ENCODE measurements at places on chromosomes 1 and 21. TPM values are rescaled to one million over a fixed set of nuclear protein-coding genes. Genes with fewer than 3 reads are reported as not detected.

The XCL1 gene
- 106 TPM for total RNA-seq

The CFAP141 gene
- total RNA-seq: not detected

The RAP1GAP gene
- total RNA-seq: 1.6 TPM

The VWA1 gene
- 0.97 TPM for total RNA-seq

The KCNJ9 gene
- not detected for total RNA-seq

The CHI3L1 gene
- not detected for total RNA-seq

The CCNL2 gene
- total RNA-seq: 86.3 TPM

The BTG3 gene
- 38.8 TPM for total RNA-seq

The CTSS gene
- 38.4 TPM for total RNA-seq

The HLX gene
- total RNA-seq: not detected

The EIF3I gene
- 328 TPM for total RNA-seq

GRCh38 chr1:15026117-15026489, 127.4 kb upstream of the TMEM51 start:
- H3K36me3 ChIP-seq: no peaks in the 10 kb centered on the region
- no peaks in the 10 kb centered on the region for H3K4me1 ChIP-seq
- no peaks in the 10 kb centered on the region for H3K27me3 ChIP-seq
- DNase-seq: no peak

- no peak for DNase-seq
- H3K4me3 ChIP-seq: no peak overlapping the region
- H3K27me3 ChIP-seq: no peaks in the 10 kb centered on the region
Measured at GRCh38 chr1:81920245-81920740, 119.6 kb downstream of the ADGRL2 start.

GRCh38 chr1:175088525-175088951, 20.9 kb downstream of the TNN start:
- no peak for DNase-seq
- H3K27ac ChIP-seq: no peak overlapping the region
- H3K4me1 ChIP-seq: no peaks in the 10 kb centered on the region
- no peak overlapping the region for H3K4me3 ChIP-seq

DNA sequence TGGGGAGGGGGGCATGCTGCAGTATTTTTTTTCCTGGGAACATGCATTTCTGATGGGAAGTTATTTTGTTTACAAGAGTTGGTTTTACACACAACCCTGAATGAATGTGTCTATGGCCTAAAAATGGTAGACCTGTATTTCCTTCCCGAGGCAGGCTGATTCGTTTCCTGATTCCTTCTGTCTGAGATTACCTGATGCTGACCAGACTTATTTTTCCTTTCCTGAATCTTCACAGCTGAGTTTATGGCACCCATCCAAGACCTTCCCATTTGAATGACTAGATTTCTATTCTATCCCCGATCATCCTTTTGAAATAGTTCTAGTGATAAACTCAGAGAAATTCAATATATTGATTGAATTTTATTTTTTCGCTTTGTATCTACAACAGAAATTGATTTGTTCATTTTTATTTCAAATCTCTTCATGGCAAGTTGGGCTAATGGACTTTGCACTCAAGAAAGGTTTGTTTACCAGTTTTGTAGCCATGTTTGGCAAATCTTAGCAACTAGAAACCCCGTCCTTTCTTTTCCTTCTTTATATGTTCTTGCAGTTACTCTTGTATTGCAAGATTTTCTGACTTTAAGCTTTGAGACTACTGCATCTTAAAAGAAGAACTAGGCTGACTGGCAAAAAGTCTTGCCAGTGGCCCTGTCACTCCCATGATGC, 15.9 kb upstream of the PLEKHM2 start:
- H3K27ac ChIP-seq: no peak overlapping the region
- peaks cover 4% of the 10 kb centered on the region for H3K36me3 ChIP-seq
- H3K27me3 ChIP-seq: no peaks in the 10 kb centered on the region
- H3K4me1 ChIP-seq: no peaks in the 10 kb centered on the region
- no peak for DNase-seq

- H3K27ac ChIP-seq: peak overlapping the region; percentile 81
- peaks cover 5% of the 10 kb centered on the region for H3K4me1 ChIP-seq
- DNase-seq: peak; percentile 27
- peak overlapping the region; percentile 88 for H3K4me3 ChIP-seq
Measured at GRCh38 chr1:25874635-25875153, 814 bp downstream of the PAQR7 start.

- no peak for DNase-seq
- no peak overlapping the region for H3K4me3 ChIP-seq
- no peaks in the 10 kb centered on the region for H3K27me3 ChIP-seq
- H3K27ac ChIP-seq: no peak overlapping the region
- peaks cover 32% of the 10 kb centered on the region for H3K36me3 ChIP-seq
Measured at GRCh38 chr1:89923517-89923916, 71.4 kb upstream of the ZNF326 start.

GRCh38 chr1:171084091-171084490, 6.6 kb upstream of the FMO3 start:
- no peak overlapping the region for H3K27ac ChIP-seq
- H3K4me3 ChIP-seq: no peak overlapping the region
- H3K27me3 ChIP-seq: peaks cover 2% of the 10 kb centered on the region
- no peaks in the 10 kb centered on the region for H3K36me3 ChIP-seq

DNA sequence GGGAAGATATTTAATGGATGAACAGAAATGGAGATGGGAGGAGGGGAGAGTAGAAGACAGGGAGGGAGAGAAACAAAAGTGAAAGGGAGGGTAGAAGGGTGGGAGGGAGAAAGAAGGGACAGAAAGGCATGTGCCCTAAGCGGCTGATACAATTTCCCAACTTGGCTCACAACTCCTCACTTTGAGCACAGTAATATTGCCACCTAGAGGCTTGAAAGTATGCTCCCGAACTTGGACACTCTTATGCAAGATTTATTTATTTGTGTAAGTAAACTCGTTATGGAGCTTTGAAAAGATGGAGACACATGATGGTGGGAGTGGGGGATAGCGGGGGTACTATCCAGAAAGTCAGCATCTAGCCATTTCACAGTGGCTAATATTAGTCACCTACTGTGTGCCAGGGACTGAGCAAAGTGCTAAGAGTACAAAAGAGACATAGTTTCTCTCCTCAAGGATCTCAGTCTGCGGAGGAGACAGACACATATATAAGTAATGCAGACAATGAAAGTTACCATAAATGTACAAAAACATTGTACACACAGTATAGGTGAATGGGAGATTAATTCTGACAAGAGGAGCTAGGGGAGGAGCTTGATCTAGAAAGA, 189.7 kb downstream of the SEC16B start:
- no peaks in the 10 kb centered on the region for H3K4me1 ChIP-seq
- H3K4me3 ChIP-seq: no peak overlapping the region
- H3K27me3 ChIP-seq: no peaks in the 10 kb centered on the region
- DNase-seq: no peak

DNA sequence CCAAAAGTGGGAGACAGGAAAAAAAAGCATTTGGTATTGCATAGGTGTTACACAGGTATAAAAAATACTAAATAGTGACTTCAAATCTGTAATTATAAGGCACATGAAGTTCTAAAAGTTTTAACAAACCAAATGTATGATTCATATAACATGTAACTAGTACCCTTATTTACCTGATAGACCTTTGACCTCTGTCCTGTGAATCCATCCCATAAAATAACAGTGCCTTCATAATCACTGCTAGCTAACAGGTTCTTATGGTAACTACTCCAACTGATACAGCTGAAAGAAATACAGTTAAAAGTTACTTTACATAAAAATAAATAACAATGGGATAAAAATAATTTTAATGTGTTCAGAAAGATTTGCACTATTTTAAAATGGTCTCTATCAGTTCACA, 163.5 kb downstream of the COP1 start:
- DNase-seq: no peak
- no peaks in the 10 kb centered on the region for H3K27me3 ChIP-seq
- H3K4me1 ChIP-seq: peaks cover 10% of the 10 kb centered on the region
- H3K36me3 ChIP-seq: peaks cover 27% of the 10 kb centered on the region
- H3K27ac ChIP-seq: no peak overlapping the region

DNA sequence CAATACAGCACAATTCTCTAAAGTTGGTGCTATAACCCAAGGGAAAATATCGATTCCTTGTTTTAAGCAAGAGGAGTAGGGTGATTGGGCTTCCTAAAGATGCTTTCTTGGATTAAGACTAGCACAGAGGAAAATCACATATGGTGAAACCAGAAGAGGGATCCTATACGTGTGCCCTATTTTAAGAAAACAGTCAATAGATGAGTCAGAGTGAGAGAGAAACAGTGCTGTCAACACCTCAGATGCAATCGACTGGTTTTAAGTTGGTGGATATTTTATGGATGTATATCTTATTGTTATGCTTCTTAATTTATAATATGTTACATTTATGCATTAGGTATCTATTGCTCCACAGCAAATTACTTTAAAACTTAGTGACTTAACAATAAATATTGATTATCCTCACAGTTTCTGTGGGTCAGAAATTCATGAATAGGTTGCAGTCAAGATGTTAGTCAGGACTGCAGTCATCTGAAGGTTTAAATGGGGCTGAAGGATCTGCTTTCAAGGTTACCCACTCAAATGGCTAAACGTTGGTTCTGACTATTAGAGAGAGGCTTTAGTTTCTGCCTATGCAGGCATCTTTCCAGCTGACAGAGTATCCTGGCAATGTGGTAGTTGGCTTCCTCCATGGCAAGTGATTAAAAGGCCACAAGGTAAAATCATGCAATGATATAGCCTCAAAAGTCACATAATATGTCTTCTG, 61.6 kb upstream of the DEPDC1 start:
- no peaks in the 10 kb centered on the region for H3K4me1 ChIP-seq
- no peaks in the 10 kb centered on the region for H3K36me3 ChIP-seq
- DNase-seq: no peak
- no peak overlapping the region for H3K4me3 ChIP-seq
- H3K27ac ChIP-seq: no peak overlapping the region

DNA sequence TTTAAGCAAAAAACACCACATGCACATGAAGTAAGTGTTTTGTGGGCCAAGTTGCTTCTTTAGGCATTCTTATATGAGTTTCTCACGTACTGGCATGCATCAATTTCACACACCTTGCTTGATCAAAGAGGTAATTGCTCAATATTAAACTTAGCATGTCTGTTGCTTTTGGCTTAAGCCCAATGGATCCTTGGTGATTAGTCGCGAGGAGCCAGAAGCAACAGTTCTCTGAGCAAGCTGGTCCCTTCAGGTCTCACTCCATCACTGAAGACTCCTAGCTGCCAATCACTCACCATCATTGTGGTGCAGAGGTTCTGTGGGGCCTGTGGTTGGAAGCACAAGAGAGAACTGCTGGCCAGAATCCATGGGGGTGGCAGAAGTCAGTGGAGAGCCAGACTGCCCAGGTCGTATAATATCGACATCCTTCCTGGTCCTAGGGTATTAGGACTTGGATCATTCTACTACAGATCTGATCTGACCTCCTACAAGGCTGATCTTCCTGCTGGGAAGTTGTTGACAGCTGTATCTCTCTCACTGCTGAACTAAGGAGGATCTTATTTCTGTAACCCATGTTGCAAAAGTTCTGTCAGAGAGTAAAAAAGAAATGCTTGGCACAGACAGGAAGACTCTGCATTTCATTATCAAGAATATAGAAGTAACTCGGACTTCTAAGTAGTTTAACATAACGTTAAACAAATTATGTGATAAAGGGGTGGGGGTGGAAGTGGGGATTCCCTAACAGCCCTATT, 140.5 kb downstream of the NTPCR start:
- no peak for DNase-seq
- no peak overlapping the region for H3K27ac ChIP-seq
- peaks cover 3% of the 10 kb centered on the region for H3K4me1 ChIP-seq
- peaks cover 30% of the 10 kb centered on the region for H3K36me3 ChIP-seq
- no peak overlapping the region for H3K4me3 ChIP-seq
- H3K27me3 ChIP-seq: no peaks in the 10 kb centered on the region

DNA sequence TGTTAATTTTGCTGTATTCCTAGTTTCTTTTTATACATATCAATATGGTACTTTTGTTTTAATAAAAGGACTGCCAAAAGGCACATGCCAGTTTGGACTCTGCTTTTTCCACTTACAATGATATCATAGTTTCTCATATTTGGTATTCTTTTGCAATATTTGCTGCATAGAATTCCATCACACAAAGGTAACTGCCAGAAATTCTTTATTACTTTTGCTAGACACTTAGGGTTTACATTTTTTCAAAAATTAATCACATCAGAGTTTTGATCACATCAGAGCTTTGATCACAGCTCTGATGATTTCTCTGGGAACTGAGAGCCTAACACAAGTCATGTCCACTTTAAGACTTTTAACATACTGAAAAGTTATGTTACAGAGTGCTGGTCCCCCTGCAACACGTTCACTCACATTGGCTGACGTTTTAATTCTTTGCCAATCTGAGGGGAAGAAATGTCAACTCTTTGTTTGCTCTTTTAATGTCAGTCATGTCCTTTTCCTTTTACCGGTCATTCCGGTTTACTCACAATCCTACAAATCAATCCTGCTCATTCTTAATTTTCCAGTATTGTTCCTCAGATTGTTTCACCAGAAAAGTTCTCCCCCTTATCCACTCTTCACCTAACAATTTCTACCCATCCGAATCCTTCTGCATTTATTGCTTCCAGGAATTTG, 1.1 kb upstream of the CD46 start:
- peaks cover 52% of the 10 kb centered on the region for H3K4me1 ChIP-seq
- H3K4me3 ChIP-seq: peak overlapping the region; percentile 98
- H3K27me3 ChIP-seq: no peaks in the 10 kb centered on the region
- peaks cover 6% of the 10 kb centered on the region for H3K36me3 ChIP-seq

DNA sequence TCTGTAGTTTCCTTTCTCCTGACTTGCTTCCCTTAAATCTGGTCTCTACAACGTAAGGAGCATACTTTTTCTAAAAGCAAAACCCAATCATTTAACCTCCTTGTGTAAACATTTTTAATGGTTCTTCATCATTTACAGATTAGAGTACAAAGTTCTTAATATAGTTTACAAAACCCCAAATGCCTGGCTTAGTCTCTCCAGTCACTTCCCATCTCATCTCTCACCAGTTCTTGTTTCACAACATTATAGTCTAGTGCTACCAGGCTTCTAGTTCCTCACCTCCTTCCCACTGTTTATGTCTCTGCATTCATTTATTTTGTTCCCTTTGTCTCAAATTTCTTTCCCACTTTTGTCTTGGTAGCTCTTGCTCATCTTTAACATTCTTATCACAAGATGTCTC, 168.4 kb downstream of the FASLG start:
- H3K27ac ChIP-seq: no peak overlapping the region
- no peak overlapping the region for H3K4me3 ChIP-seq
- DNase-seq: no peak
- H3K27me3 ChIP-seq: peaks cover 8% of the 10 kb centered on the region

DNA sequence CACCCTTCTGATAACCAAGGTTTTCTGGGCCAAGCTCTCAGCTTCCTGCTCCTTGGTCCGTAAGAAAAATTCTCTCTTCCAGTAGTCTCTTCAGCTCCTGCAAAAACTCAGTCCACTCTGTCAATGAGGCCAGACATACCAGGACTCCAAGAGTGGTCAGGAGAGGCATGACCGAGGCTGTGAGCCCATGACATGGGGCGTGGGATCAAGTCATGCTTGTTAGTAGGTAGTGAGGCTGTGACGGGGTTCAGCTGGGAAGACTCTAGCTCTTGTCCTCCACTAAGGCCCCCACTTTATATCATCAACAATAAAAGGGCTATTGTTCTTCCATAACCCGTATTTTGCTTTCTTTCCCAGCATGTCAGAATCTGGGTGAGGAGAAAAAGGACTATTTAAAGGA, 10.1 kb upstream of the HCRTR1 start:
- no peak overlapping the region for H3K4me3 ChIP-seq
- H3K36me3 ChIP-seq: no peaks in the 10 kb centered on the region
- DNase-seq: no peak
- peaks cover 5% of the 10 kb centered on the region for H3K27me3 ChIP-seq
